ENCODE measurements at places on chromosomes 5 and 9.

DNA sequence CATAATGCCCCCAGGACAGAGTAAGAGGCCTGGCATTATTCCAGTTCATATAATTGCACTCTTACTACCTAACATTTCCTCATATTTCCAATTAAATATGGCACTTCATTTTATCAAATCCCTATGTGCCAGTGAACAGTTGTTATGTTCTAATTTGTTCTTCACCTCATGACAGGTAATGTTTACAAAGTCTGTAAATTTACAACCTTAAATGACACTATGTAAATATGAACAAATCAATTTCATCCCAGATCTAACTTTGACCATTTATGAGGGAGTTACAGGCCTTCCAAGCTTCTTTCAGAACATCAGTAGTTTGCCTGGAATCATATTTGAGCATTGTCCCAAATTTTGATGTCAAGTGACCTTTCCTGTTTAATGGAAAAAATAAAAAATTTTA lies 592.6 kb upstream of the CDH6 start:
- DNase-seq: no peak

GRCh38 chr9:112075009-112075378 lies 100.1 kb downstream of the SUSD1 start:
- no peak for DNase-seq

- no peak for DNase-seq
Observed at GRCh38 chr9:83330207-83331196, 207.7 kb downstream of the FRMD3 start.

GRCh38 chr9:91820949-91821880 lies 128.8 kb downstream of the ROR2 start:
- DNase-seq: no peak

DNA sequence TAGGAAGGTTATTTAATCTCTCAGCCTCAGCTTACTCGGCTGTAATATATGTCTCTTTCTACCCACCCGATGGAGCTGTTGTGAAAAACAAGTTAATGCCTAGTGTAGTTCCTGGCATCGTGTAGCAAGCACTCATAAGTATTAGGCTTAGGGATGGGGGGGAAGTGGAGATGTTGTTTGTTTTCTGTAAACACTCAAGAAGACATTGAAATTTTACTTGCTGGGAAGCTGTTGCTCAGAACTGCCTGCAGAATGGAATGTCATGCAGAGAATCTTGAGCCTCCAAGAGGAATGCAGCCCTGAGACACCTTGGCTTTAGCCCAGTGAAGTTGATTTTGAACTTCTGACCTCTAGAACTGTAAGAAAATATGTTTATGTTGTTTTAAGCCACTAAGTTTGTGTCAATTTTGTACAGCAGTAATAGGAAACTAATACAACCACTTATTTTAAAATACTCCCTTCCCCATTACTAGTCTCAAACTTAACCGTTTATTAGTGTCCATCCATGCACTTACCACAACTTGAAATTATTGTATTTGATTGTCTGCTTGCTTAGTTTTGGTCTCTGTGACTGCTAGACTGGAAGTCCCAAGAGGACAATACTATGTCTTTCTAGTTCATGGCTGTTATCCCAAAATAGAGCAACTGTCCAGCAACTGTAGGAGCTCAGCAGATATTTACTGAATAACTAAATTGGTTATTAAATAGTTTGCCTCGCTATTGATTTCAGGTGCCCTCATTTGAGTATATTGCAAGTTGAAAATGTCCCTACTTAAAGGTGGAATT lies 53.8 kb downstream of the MFAP3 start:
- DNase-seq: no peak

DNA sequence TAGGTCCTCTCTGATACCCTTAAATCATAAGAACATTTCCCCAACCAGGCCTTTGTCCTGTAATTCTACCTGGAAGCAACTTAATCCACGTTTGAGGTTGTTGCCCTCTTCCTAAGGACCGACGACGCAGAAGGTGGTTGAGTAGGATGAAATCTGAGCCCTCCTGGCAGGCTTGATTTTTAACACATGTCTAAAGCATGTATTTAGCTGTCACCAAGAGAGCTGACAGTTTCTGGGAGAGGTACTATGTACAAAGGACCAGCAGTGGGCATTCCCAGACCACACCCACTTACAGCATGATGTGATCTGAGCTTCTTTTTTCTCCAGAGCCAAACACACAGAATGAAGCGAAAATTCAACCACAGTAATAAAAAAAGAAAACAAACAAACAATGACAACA lies 260.9 kb downstream of the SH3GL2 start:
- DNase-seq: no peak

DNA sequence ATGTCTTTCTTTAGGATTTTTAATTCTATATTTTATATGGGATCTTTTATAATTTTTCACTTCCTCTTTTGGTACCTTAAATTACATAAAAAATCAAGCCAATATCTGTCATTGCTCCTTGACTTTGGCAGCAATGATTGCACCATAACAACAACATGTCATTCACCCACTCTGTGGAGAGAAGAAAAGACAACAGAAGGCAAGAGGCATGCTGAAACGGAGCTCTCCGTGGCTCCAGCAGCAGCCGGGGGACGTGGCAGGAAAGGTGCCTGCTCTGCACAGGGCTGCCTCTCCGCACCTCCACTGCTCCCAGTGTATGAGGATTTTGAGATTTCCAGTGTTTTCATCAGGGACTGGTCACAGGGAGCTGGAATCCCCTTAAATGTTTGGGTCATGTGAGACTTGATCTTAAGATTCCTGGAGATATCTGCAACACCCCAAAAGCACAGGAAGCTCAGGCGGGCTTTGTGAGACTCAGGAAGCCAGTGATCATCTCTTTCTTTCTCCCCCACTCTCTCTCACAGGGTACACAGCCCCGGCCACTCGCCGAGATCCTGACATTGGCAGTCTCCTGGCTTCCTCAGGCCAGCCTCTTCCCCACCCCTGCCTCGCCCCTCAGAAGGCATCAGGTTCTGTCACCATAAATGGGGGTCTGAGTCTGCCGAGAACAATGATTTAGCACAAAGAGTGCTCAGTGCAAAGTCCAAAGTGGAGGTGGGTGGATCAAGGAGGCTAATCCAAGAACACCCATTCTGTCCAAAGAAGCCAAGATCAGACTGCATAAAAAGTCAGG lies 74.6 kb downstream of the ACTL7B start:
- no peak for DNase-seq

DNA sequence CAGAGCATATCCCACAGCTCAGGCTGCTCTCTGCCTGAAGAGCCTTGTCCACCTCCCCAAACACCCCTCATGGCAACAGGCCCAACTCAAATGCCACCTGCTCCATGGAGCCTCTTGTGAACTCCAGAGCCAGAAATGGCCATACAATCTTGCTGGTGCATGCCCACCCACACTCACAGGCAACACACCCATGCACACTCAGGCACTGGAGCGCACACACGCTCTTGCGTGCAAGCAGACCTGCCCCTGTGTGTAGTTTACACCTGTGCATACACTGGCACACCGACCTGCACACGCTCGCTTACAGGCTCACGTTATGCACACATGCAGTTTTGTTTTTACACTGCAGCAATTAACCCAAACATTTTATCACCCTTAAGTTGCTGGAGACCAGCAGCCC lies 40.0 kb downstream of the HRH2 start:
- DNase-seq: no peak

DNA sequence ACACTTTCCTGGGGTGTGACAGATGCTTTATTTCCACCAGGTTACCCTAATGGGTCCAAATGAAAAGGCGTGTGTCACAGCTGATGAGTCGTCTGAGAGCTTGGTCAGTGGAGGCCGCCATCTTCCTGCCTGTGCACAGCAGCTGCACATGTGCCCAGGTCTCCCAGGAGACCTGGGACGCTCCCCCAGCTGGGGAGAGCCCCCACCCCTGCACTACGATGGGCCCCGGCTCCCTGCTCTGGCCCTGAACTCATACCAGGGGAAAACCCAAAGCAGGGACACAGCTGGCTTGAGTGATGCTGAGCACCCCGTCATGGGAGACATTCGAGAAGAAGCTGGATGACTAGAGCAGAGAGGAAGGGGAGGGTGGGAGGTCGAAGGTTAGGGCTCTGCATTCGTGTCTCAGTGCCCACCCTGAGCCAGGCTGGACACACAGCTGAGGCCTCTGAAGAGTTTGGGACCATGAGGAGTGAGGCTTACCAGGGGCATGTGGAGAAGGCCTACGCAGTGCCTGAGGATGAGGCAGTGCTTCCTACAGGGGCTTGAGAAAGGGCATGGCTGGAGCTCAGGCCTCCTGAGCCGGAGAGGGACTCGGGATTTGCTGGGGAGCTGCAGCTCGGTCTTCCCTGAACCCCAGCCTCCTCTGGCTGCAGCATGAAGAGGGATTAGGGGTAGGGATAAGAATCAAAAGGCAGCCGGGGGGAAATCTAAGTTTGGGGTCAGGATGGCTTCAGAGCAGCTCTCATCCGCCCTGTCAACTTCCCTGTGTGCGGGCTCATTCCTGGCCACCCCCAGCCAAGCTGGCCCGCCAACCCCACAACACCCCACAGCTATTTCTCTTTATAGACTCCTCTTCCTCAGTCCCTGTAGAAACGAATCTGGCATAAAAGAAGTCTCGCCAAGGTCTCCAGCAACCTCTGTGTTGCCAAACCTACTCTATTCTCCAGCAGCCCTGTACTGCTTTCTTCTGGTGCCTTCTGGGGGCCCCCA lies 42.2 kb upstream of the RNU6ATAC start:
- no peak for DNase-seq

DNA sequence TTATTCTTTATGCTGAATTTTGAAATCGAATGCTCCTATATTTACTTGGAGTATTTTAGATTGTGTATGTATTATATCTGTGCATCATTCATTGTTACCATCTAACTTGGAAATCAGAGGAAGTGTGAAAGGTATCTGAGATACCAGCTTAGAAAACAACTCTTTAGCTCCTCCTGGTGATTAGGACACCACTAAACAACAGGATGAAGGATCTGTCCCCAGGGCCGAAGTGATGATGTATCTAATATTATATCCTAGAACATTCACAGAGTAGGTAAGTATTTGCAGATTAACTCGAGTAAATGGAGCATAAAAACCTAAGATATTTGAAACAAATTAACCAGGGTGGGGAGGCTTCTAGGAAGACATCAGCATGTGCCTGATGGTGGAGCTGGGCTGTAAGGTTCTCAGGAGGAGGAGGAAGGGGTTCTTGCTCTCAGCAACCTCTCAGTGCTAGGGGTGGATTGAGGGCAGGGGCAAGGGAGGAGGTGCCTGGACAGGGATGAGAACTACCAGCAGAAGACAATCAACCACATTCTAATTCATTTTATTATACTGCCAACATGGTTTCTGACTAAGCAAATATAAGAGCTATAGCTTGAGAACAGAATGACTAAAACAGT lies 2.6 kb upstream of the NFIL3 start:
- no peak for DNase-seq

DNA sequence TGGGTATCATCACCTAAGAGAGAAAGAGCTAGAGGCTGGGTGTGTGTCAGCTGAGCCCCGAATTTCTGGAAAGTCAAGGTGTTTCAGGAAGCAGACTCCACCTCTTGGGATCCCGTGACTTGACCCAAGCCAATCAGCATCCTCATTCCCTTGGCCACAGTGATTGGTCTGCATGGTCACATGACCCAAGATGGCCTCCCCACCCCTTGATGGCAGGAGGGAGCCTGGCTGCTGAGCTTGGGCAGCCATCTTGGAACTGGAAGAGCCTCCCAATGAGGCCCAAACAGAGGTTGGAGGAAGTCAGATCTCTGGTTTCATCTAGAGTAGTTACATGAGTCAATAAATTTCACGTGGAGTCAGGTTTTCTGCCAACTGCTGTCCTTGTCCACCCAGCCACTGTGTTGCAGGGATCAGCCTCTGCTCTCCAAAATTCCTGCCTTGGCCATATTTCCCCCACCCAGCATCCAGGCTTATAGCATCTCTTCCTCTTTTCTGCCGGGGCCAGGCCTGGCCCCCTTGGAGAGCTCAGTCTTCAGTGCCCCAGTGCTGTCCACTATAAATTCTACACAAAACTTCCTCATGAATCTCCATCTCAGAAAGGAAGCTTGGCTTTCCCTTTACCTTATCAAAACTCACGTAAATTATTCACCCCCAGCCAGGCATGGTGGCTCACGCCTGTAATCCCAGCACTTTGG lies 17.2 kb upstream of the SUSD3 start:
- no peak for DNase-seq

GRCh38 chr9:77513457-77513856 lies 134.7 kb downstream of the GNA14 start:
- no peak for DNase-seq

- DNase-seq: no peak
Observed at GRCh38 chr5:181233801-181234454, 9.8 kb downstream of the RACK1 start.

GRCh38 chr9:123834889-123835562 lies 94.9 kb downstream of the DENND1A start:
- no peak for DNase-seq

DNA sequence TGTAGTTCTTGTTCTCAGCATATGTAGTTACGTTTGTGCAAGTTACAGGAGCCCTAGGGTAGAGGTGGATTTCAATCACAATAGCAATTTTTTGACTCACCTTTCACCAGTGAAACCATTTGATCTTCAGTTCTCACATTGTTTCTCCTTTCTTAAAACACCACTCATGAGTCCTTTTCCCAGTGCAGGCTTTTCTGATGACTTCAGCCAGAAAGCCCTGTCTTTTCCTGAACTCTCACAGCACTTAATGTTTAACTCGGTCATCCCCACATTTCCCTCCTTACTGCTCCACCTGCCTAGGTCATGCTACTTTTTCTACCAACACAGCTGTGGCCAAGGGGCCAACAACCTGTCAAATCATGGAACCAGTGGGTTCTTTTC lies 37.9 kb downstream of the ARHGEF28 start:
- no peak for DNase-seq

GRCh38 chr5:172554562-172554961 lies 86.5 kb upstream of the NEURL1B start:
- no peak for DNase-seq

DNA sequence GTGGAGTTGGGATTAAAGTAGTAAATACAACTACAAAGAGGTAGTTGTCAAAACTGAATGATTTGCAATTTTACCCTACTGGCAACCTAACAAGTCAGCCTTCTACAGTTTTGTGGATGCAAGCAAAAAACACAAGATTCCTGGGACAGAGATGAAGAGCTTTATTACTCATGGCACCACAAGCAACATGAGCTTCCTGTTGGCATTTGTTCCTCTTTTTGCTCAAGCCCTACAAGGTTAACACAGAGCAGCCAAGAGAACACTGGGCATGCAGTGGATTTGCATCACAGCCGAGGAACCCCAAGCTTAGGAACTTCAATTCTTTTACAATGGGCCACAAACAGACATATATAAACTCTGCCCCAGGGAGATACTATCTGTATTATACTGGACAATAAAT lies 28.8 kb upstream of the DMAC1 start:
- DNase-seq: no peak
